ENCODE measurements at places on chromosomes 3 and 15.

DNA sequence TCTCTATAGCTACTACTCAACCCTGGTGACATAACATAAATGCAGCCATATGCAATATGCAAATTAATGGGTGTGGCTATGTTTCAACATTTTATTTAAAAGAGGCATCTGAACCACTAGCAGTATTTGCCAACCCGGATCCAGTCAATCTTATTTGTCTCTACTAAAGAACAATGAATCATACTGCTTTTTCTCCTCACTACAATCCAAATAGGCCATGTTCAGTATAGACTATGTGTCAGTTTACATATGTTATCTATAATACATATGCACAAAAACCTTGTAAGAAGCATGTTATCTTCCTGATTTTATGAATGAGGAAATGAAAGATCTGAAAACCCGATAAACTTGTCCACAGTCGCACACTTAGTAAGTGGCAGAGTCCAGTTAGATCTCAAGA, 125.7 kb downstream of the STAG1 start:
- no peak for DNase-seq

GRCh38 chr3:33071181-33071580, 25.8 kb downstream of the GLB1 start:
- no peak for DNase-seq

- no peak for DNase-seq
Measured at GRCh38 chr3:15010664-15011063, 54.5 kb downstream of the MRPS25 start.

DNA sequence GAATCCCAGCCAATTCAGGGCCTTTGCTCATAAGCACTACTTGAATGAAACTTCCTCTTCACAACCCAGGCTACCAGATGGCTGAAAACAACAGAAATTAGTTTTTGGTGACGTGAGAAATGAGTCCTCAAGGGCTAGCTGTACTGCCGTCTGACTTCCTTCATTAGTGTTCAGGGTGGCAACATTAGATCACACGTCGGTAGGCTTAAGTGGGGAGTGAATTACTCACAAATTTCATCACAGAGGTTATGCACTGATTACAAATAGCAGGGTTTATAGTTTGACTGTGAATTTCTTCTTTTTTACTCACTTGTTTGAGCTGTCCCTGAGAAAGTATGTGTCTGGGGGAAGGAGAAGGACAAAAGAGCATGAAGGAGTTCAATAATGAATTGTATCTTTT, 397.2 kb downstream of the GAP43 start:
- no peak for DNase-seq

GRCh38 chr15:56736881-56737707, 3.8 kb upstream of the ZNF280D start:
- no peak for DNase-seq

GRCh38 chr3:16887130-16887529, 2.4 kb downstream of the PLCL2 start:
- no peak for DNase-seq

DNA sequence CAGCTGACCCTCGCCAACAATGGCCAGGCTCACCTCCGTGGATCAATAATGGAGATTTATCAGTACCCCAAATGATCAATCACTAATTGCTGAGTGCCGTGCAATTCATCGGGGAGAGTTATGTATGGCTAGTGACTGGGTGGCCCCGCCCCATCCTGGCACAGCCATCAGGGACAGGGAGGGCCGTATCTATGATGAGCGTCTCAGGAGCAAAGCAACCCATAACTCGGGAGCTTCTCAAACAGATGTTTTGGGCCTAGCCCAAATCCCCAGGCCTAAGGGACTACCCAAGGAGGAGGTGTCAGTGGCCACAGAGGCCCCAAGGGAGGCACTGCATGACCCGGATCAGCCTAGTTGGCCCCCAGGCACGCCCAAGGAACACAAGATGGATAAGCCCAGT, 180.0 kb upstream of the LINGO1 start:
- DNase-seq: no peak

- no peak for DNase-seq
Measured at GRCh38 chr3:80239301-80239700, 471.5 kb upstream of the ROBO1 start.

DNA sequence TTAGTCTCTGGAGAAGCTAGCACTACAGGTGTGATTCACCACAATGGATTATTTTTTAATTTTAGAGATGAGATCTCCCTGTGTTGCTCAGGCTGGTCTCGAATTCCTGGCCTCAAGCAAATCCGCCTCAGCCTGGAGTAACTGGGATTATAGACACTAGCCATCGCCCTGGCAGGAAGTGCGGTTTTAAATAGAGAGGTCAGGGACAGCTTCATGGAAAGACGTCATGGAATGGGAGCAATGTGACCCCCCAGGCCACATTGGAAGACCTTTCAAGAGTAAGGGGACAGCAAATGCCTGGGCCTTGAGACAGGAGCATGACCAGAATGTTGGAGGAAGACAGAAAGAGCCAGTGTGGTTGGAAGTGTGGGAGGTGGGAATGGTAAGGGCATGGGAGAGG, 2.2 kb upstream of the ISG20 start:
- DNase-seq: no peak

DNA sequence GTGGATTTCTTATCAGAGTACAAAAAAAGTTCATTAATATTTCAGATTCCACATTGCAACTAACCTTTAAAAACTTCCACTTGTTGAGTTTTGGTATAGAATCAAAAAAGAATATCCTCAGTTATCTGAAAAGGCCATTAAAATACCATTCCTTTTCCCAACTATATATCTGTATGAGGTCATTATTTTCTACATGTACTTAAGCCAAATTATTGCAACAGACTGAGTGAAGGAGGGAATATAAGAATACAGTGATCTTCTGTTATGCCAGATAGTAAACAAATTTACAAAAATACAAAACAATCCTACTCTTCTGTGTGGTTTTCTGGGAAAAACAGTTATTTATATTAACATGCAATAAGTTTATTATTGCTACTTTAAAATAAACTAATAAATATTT, 5.7 kb upstream of the GANC start:
- no peak for DNase-seq

DNA sequence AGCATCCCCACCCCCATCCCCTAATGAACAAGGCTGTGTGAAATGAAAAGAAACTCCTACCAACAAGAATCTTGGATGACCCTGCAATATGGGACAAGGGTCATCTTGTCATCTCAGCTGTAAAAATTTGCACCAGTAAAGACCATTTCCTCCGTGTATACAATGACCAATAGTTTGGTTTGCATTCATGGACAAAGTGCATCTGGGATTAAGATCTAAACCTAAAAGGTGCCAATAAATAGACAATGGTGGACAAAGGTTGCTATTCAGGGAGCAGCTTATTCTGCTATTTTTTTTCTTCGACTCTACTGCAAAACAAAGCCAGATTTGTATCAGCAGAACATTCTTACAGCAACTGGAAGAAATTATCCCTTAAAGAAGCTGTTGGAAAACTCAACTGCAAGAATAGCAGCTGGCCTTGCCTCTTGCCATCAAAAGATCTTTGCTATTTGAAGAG, 8.0 kb downstream of the MGLL start:
- no peak for DNase-seq

- DNase-seq: no peak
Measured at GRCh38 chr15:50234764-50235163, 30.8 kb downstream of the HDC start.

DNA sequence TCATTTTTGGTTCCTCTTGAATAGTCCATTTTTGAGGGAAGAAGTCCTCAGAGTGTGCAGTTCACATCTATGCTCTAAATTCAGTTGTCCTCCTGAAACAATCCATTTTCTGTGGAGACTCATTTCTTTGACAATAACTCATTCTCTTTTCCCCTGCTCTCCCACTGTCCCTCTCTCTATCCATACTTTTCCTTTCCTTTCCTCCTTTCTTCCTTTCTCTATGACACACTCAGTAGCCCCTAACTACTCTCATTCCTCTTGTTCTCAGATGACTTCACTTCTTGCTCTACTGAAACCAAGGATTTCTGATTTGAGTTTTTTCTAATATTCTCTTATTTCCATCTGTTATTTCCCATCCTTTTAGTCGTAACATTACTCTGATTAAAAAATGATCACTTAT, 16.7 kb upstream of the MEIS2 start:
- no peak for DNase-seq

- DNase-seq: no peak
Measured at GRCh38 chr15:70262591-70263274, 165.0 kb upstream of the TLE3 start.

GRCh38 chr15:29032229-29032625, 146.5 kb downstream of the APBA2 start:
- no peak for DNase-seq

- no peak for DNase-seq
Measured at GRCh38 chr3:23166276-23166675, 36.9 kb upstream of the UBE2E2 start.

- DNase-seq: no peak
Measured at GRCh38 chr3:45647148-45647619, 42.0 kb upstream of the SACM1L start.

DNA sequence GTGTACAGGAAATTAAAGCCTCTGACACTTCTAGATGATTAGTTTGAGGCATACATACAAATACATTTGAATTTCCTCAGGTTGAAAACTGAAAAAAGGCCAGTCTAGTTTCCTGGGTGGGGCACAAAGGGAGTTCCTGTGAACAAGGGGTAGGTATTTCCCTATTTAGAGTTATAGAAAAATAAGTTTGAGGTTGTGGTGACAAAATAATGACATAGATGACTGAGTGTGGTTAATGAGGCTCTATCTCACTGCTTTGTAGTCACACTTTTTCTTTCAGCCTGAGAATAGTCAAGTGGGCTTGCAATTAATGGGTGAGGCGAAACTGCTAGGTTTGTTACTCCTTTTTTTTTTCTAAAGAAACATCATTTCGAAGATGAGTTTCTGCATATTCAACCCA, 4.3 kb downstream of the SLCO3A1 start:
- DNase-seq: no peak

GRCh38 chr3:85433319-85433718, 474.5 kb downstream of the CADM2 start:
- no peak for DNase-seq

GRCh38 chr15:41599061-41599460, 40.0 kb downstream of the TYRO3 start:
- DNase-seq: no peak

DNA sequence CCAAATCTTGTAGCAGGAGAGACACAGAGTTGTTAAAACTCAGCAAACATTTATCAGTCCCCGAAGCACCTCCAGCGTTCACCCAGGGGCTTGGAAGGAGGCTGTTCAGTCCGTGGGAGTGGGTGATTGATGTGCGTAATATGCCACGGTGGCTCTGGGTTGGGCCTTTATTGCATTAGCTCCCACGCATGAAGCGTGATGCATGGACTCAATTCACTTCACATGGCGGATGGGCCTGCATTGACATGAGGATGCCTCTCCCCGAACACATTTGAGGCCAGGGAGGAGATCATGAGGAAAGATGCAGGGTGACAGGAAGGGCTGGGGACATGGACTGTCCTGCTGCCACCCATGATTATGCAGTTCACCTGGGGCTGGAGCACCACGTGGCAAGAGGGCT, 126.5 kb downstream of the FAM43A start:
- DNase-seq: no peak

- DNase-seq: no peak
Measured at GRCh38 chr3:107663266-107663665, 140.5 kb downstream of the BBX start.

- DNase-seq: no peak
Measured at GRCh38 chr15:50046867-50047266, 72.2 kb downstream of the ATP8B4 start.

DNA sequence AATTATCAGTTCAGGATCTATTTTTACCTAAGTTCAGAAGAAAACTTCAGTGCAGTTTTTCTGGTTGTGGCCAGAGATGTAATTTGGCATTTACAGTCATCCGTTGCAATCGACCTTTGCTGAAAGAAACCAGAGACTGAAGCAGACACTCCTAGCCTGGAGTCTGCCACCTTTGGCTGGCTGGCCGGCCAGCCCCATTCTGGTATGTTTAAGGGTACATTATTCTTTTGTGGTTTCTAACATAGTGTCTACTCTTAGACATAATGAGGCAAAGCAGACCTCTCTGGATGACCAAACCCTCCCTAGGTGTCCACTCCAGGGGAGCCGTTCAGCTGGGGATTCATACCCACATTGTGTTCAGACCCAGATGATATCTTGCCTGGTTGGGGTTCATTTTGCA, 275.9 kb upstream of the TPM1 start:
- no peak for DNase-seq

- DNase-seq: no peak
Measured at GRCh38 chr15:47872869-47873432, 155.6 kb downstream of the SEMA6D start.

GRCh38 chr3:30873671-30874070, 20.8 kb downstream of the GADL1 start:
- DNase-seq: no peak

DNA sequence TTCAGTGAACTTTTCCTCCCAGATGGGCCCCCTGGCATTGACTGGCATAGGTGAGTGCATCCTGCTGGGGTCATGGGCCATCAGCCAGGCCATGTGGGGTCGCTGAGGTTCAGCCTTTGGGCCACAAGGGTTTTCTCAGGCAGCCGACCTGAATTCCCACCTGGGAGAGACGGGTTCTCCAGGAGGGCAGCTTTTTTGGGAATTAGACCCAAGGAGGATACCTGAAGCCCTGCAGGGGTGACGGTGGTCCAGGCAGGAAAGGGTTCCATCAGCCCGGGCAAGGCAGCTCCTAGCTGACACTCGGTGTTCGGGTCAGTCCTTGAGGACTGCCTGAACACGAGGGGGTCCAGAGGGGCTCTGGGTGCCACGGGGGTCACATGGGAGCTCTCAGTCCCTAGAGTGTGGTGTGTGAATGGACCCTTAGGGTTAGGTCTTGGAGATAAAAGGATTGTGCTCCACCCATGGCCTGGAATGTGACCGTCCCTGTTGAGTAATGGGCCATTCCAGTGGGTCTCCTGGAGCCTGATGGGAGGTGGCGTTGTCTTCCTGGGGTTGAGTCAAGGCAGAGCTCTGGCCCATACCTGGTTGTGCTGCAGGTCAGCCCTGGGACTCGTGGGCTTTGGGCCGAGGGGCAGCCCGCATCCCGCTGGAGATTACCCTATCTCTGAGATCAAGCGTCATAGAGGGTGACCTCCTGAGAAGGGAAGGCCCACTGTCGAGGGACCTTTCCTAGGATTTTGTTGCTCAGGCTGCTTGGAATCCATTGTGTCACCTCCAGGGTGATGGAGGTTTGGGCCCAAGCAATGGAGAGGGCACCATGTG, 192.8 kb downstream of the UBE3A start:
- DNase-seq: no peak

GRCh38 chr3:114186501-114186900, 7.6 kb upstream of the DRD3 start:
- DNase-seq: no peak
